Sigmoid colon (tissue), 7 donors: ENCODE measurements at places on chromosomes 3 and 15. TPM values are rescaled to one million over a fixed set of nuclear protein-coding genes. Genes with fewer than 3 reads are reported as not detected.

- no peak for DNase-seq
These were observed 220.5 kb downstream of the CTNNB1 start for GRCh38 chr3:41419809-41420208.

DNA sequence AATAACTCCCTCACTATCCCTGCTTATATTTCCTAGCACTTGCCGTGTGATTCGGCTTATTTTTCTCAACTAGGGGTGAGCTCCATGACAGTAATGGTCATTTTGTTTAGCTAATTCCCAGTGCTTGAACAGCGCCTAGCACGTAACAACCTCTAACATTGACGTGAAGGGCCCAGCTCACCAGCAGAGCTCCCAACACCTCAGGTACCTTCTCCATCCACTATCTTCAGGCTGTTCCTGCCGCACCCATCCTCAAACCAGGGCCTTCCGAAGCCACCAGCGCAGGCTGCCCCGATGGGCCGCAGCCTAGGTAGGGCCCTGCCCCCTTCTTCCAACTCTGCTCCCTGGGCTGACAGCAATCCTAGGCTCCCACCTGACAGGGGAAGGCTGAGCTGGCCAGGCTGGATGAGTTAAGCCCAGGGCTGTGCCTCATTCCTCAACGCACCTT is 751 bp upstream of the RPS17 start:
- no peak for DNase-seq

The LRRC34 gene
- 3.9 TPM for total RNA-seq

The PYGO1 gene
- 19.7 TPM for total RNA-seq
